ENCODE measurements at places on chromosomes 5 and 9.

GRCh38 chr5:81846301-81846700 lies 95.4 kb upstream of the SSBP2 start:
- no peak for DNase-seq

DNA sequence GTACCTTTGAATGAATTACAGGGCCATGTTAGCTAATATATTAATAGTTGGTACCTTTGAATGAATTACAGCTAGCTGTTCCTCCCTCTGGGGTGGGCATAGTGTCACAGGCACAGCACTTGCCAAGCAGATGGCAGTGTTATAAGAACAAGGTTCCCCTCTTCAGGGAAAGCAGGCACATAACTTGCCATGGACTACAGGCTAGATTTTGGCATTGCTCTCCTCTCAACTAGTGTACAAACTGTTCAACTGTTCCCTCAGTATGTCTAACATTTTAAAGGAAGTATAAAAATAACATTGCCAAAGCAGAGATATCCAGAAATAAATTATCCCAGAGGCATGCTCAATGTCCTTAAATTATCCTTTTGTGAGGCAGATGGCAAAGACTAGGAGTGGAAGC lies 33.7 kb downstream of the ABITRAM start:
- no peak for DNase-seq

GRCh38 chr5:175688352-175689146 lies 30.7 kb downstream of the HRH2 start:
- no peak for DNase-seq

- DNase-seq, result no peak
Measured at GRCh38 chr5:147626464-147626863, 116.6 kb upstream of the DPYSL3 start.

DNA sequence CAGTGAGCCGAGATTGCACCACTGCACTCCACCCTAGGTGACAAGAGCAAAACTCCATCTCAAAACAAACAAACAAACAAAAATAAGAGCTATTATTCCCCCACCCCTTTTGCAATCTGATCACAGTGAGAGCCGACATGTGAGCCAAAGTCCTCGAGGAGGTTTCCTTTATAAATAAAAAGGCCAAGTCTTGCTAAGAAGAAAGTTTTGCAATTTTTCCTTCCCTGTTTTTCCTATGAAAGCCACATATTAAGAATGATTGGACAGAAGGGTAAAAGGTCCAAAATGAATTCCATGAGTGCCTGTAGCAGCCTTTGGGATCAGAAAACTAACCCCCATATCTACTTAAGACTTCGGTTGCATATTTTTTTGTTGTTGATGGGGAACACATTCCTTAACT lies 179.7 kb downstream of the TSSK1B start:
- DNase-seq, result no peak

GRCh38 chr5:134437847-134438581 lies 26.3 kb upstream of the CDKN2AIPNL start:
- no peak for DNase-seq

DNA sequence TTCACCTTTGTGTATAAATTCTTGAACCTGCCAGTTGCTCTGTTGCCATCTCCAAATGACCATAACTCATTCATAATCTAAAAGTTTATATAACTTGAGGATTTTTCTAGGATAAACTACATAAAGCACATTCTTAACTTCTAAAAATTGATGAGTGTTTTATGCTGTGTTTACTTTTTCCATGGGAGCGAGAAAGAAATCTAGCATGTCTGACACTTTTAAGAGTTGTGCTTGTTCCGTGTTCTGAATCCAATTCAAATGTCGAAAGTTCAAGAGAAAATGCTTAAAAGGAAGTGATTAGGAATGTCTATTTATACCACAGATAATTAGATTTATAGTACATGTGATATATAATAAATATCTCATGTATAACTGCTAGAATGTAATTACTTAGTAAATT lies 154.4 kb downstream of the DEPDC1B start:
- no peak for DNase-seq

GRCh38 chr5:14297697-14298096 lies 154.6 kb downstream of the TRIO start:
- no peak for DNase-seq

GRCh38 chr5:8081179-8081578 lies 212.2 kb downstream of the MTRR start:
- no peak for DNase-seq

DNA sequence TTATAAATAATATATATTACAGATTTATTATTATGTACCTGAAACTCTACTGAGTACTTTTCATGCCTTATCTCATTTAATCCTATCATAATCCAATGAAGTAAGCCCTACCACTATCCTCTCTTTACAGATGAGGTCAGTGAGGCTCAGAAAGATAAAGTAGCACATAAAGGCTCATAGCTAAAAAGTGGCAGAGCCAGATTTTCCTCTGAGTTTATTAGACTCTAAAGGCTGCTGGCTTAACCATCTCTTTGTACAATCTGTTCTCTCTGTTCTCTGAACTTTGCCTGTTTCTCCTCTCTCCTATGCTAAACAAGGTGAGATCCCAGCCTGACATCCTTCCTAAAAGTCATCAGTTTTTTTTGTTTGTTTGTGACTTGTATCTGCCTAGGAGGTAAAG lies 311.2 kb downstream of the KCTD16 start:
- no peak for DNase-seq

DNA sequence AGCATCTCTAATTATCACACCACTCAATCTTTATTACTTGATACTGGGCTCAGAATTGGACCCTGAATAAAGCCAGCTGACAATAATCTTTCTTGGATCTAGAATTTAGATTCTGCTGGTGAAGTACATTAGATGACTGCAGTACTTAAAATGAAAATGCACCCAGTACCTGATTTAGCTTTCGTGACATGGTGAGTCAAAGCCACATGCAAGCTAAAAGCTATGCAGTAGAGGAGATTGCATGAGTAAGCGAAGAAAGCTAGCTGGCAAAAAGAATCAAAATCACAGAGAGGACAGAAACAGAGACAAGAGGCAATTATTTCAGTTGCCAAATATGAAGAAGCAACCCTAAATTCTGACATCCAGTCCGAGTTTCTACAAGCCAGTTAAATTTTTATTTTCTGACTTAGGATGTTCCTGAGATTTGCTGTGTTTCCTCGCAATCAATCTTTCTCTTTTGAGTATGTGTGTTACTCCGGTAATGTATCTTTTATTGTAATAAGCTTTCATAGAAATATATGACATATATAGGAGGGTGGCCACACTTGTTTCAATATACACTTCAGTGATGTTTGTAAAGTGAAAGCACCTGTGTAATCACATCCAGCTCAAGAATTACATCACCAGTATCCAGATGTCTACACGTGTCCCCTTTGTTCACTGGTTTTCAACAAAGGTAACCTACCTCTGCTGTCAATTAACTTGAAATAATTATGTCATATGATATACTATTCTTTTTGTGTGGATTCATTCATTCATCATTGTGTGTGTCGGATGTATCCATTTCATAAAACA lies 101.7 kb downstream of the CDH18 start:
- no peak for DNase-seq

- no peak for DNase-seq
Measured at GRCh38 chr9:120441426-120442307, 138.3 kb downstream of the CDK5RAP2 start.

- DNase-seq, result no peak
Measured at GRCh38 chr5:98750693-98751092, 22.8 kb upstream of the RGMB start.

DNA sequence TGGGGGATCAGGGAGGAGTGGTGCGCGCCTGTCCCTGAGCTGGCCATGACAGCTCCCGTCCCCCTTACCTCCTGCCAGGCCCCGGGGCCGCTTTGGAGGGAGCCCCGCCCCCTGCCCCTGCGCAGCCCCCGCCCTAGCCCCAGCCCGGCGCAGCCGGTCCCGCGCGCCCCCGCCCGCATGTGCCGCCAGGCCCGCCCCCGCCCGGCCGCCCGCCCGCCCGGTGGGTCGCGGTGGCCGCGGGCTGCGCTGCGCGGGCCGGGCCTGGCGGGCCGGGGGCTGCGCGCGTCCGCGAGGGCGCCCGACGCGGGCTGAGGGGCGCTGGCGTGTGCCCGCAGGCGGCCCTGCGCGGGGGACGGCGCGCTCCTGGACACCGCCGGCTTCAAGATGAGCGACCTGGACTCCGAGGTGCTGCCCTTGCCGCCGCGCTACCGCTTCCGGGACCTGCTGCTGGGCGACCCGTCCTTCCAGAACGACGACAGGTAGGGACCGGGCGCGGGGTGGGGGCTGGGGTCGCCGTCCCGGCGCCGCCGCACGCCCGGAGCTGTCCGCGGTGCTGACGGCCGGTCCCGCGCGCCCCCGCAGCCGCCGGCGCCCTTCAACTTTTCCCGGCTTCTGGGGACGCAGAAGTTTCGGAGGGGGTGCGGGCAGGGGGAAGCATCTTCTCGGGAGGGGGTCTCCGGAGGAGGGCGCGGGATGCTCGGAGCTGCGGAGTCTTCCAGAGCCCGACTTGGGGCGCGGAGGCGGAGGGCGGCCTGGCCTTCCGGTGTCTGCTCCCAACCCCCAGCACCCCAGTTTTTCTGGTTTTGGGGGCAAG lies 12.5 kb downstream of the KCNT1 start:
- no peak for DNase-seq

- no peak for DNase-seq
Measured at GRCh38 chr9:133576031-133576874, 32.9 kb downstream of the FAM163B start.

- DNase-seq, result no peak
Measured at GRCh38 chr5:160023908-160024630, 15.1 kb downstream of the TTC1 start.

DNA sequence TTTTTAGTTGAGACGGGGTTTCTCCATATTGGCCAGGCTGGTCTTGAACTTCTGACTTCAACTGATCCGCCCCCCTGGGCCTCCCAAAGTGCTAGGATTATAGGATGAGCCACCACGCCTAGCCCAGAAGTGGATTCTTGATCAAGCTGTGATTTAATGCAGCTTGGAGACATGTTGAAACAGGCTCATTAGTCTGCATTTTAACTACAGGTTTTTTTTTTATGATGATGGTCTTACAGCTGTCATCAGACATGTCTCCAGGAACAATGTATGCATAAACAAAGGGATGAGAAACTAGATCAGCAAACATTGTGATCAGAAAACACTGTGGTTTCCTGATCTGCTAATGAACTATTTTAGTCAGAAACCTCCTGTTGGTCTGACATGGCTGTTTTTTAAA lies 30.0 kb upstream of the PLPP1 start:
- no peak for DNase-seq

DNA sequence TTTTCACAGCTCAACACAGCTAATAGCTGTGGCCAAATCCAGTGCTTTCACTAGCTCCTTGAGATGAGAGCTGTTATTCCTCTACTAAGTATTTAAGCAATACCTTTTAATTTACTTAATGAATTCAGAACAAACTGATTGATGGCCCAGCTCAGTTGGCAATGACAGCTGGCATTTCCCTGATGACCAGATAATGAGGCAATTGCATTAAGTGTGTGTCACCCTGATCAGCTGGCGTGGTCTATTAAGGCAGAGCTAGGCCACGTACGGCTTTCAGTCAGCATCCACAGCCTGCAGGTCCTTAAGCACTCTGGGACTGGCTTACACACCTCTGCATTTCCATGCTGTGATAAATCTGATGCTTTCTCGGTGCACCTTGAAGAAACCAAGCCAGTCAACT lies 34.4 kb downstream of the TTLL11 start:
- no peak for DNase-seq

- DNase-seq, result no peak
Measured at GRCh38 chr9:105443121-105443520, 4.7 kb upstream of the FSD1L start.

DNA sequence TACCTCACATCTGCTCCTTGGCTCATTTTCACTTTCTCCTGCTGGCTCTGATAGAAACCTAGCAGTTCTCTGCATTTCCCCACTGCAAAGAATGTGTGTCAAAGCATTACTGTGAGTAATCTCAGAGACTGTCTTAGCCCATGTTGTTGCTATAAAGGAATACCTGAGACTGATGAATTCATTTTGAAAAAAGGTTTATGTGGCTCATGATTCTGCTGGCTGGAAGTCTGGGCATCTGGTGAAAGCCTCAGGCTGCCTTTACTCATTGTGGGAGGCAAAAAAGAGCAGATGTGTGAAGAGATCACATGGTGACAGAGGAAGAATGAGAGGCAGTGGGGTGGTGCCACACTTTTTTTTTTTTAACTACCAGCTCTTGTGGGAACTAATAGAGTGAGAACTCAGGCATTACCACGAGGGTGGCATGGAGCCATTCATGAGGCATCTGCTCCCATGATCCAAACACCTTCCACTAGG lies 191.6 kb upstream of the CTNND2 start:
- no peak for DNase-seq

DNA sequence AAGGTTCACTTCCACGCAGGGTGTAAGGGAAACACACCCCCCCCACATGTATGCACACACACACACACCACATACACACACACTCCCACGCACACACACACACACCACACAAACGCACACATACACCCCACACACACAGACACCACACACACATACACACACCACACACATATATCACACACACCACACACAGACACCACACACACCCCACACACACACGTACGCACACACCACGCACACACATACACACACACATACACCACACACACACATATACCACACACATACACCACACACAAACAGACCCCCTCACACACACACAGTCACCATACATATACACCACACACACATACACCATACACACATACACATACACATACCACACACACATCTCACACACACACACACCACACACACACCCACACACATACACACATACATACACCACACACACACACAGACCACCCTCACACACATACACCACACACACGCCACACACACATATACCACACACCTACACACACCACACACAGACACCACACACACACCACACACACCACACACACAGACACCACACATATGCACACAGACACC lies 44.3 kb upstream of the NEURL1B start:
- no peak for DNase-seq

DNA sequence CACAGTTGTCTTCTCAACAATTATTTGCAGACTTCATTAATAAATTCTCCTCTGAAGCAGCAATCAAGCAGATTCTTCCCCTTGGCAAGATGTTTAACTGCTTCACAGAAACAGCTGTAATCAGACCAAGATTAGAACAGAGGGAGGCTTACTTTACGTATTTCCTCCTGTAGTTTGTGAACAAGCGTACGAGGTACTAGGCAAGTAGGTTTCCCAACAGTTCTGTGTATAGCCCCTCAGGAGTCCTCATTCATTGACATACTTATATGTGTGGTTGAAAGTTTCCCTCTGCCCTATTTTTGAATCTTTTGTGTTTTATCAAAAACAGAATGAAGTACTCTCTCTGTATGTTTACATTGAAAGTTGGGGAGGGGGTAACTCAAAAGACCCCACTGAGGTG lies 128.0 kb downstream of the SPATA31D1 start:
- DNase-seq, result no peak

All from CD4-positive, alpha-beta T cell treated with Interleukin-12 subunit alpha and Interleukin-12 subunit beta, for 1 hour (primary cell).